ENCODE measurements at places on chromosomes 3 and 15. TPM values are rescaled to one million over a fixed set of nuclear protein-coding genes. Genes with fewer than 3 reads are reported as not detected.

DNA sequence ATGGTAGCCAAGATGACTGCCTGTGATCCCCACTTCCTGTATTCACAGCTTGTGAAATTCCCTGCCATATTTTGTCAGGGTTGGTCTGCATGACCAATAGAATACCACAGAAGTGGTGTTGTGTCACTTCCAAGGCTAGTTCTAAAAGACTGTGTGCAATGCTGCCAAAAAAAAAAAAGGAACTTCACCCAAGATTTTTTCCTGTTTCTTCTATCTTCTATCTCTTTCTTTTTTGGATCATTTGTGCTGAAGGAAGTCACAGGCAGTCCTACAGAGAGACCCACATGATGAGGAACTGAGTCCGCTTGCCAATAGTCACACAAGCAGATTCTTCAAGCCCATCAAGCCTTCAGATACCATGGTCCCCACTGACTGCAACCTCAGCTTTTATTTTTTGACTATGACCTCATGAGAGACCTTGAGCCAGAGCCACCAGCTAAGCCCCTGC is 18.1 kb upstream of the RAF1 start:
- no peaks in the 10 kb centered on the region for H3K27me3 ChIP-seq
- H3K27ac ChIP-seq, result no peak overlapping the region
- H3K36me3 ChIP-seq, result no peaks in the 10 kb centered on the region
- H3K4me3 ChIP-seq, result no peak overlapping the region

DNA sequence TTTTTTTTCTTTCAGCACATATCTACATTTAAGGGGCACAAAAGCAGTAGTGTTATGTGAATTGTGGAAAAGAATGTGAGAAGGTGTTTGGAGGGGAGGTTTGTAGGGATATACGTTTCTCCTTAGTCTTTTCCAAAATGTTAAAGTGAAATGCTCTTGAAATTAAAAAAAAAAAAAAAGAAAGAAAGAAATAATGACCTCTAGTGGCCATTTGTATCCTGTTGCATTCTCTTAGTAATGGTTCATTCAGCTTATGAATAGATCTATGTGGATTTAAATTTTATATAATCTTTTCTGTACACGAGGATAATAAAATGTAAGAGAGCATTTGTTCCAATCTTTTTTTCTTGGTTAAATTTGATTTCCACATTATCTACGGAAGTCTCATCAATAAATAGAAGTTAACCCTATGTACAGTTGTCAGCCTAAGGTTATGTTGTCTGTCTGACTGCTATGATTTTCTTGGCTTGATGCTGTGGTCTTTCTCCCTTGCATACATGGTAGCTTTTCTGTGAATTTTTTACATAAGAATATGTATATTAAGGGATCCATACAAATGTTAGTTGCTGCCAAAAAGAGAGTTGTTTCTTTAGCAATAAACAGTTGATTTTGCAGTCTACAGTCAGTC is 1.7 kb downstream of the P2RY13 start:
- DNase-seq, result no peak
- no peak overlapping the region for H3K4me3 ChIP-seq
- H3K36me3 ChIP-seq, result peaks cover 2% of the 10 kb centered on the region
- H3K27me3 ChIP-seq, result peaks cover 30% of the 10 kb centered on the region

DNA sequence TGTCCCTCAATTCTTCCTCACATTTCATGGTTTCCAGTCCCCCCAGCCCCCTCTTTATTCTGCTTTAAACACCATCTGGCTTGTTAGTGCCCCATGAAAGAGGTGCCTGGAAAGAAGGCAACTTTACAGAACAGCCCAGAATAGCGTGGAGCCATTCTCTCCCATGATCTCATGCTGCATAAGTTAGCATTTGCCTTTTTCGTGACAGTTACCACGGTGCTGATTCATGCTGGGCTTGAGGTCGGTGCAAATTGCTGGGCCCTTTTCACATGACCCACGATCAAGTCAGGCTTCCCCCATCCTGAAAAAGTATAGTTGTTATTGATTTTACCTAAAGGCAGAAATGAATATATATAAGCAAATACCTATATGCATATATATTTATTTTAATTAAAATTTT is 29.6 kb downstream of the SQOR start:
- no peak overlapping the region for H3K4me3 ChIP-seq
- peaks cover 63% of the 10 kb centered on the region for H3K36me3 ChIP-seq
- H3K4me1 ChIP-seq, result peaks cover 21% of the 10 kb centered on the region
- no peaks in the 10 kb centered on the region for H3K27me3 ChIP-seq
- DNase-seq, result no peak

DNA sequence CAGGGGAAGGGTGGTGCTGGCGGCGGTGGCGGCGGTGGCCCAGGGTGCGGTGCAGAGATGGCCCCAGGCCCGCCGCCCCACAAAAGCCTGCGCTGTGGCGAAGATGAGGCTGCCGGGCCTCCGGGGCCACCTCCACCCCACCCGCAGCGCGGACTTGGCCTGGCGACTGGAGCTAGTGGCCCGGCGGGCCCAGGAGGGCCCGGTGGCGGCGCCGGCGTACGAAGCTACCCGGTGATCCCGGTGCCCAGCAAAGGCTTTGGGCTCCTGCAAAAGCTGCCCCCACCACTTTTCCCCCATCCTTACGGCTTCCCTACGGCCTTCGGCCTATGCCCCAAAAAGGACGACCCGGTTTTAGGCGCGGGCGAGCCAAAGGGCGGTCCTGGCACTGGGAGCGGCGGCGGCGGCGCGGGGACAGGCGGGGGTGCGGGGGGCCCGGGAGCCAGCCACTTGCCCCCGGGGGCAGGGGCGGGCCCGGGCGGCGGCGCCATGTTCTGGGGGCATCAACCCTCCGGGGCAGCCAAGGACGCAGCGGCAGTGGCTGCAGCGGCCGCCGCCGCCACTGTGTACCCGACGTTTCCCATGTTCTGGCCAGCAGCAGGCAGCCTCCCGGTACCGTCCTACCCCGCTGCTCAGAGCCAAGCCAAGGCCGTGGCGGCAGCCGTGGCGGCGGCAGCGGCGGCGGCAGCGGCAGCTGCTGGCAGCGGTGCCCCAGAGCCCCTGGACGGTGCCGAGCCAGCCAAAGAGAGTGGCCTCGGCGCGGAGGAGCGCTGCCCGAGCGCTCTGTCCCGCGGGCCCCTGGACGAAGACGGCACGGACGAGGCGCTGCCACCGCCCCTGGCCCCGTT is 1.6 kb downstream of the SKOR1 start:
- H3K27ac ChIP-seq, result no peak overlapping the region
- no peak for DNase-seq
- peaks cover 72% of the 10 kb centered on the region for H3K27me3 ChIP-seq
- H3K4me1 ChIP-seq, result peaks cover 31% of the 10 kb centered on the region
- peaks cover 14% of the 10 kb centered on the region for H3K36me3 ChIP-seq
- no peak overlapping the region for H3K4me3 ChIP-seq

DNA sequence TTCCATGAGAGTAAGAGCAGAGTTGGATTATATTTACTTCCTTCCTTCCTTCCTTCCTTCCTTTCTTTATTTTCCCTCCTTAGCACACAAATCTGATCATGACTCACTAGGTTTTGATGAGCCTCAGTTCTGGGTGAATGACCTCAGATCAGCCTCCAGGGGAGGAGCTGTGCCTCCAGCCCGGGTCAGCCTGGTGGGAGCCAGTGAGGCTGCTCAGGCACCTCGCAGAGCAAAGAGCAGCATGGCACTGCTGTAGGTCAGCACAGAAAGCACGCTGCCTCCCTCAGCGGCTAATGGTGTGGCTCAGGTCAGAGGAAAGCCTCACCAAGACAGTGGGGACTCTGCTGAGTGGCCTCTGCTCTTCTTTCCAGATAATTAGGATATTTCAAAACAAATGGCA is 108.5 kb downstream of the SYNPR start:
- H3K4me1 ChIP-seq, result no peaks in the 10 kb centered on the region
- no peak overlapping the region for H3K27ac ChIP-seq
- H3K36me3 ChIP-seq, result no peaks in the 10 kb centered on the region
- no peaks in the 10 kb centered on the region for H3K27me3 ChIP-seq
- no peak overlapping the region for H3K4me3 ChIP-seq
- DNase-seq, result no peak

DNA sequence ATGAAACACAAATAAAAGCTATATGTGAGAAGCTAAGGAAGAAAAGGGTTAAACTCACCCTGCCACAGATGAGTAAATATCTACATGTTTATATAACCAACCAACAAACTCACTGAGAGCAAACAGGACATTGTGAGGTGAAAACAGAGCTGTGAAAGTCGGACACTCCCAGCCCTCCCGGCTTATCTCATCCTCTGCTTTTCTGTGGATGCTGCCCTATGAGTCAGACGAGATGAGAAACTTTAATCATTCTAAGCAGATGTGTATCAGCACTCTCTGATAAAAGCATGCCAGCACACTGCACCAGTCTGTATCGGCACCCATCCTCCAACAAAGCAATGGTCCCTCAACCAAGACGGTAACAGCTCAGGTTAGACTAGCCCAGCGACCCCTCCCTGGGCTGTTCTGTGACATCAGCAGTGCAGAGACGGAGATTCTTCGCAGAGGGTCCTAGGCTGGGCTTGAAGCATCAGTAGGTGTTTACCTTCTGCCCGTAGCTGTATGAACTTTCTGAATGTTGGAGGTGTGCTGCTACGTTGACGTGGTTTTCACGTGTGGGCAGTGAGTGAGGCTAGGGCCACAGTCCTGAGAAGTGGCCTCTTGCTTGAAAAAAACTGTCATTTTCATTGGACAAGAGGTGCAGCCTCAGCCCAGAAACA is 119.8 kb upstream of the ALDH1A3 start:
- no peaks in the 10 kb centered on the region for H3K4me1 ChIP-seq
- DNase-seq, result no peak
- H3K4me3 ChIP-seq, result no peak overlapping the region
- H3K27ac ChIP-seq, result no peak overlapping the region
- H3K36me3 ChIP-seq, result no peaks in the 10 kb centered on the region
- H3K27me3 ChIP-seq, result peaks cover 24% of the 10 kb centered on the region

- no peak for DNase-seq
- peaks cover 15% of the 10 kb centered on the region for H3K27me3 ChIP-seq
- H3K36me3 ChIP-seq, result no peaks in the 10 kb centered on the region
- H3K27ac ChIP-seq, result no peak overlapping the region
- no peak overlapping the region for H3K4me3 ChIP-seq
Observed at GRCh38 chr15:29670998-29671981, 151.0 kb downstream of the TJP1 start.

Gene GXYLT2
- not detected for total RNA-seq

Gene MYD88
- total RNA-seq, result 32.0 TPM

Gene SLC35A5
- total RNA-seq, result 16.3 TPM

Gene RAB11A
- total RNA-seq, result 163 TPM

Gene IGF2BP2
- total RNA-seq, result 0.64 TPM

Measured in activated CD4-positive, alpha-beta T cell treated with anti-CD3 and anti-CD28 coated beads, Interleukin-2, amount 10 ng/mL, durations not matched to agents 24 days and 14 days (primary cell).